ENCODE measurements at places on chromosomes 12 and 14.

- no peak for DNase-seq
These were observed 106.8 kb upstream of the FRMD6 start for GRCh38 chr14:51544901-51545300.

GRCh38 chr14:21343035-21343794 is 40.6 kb downstream of the SUPT16H start:
- DNase-seq = no peak

DNA sequence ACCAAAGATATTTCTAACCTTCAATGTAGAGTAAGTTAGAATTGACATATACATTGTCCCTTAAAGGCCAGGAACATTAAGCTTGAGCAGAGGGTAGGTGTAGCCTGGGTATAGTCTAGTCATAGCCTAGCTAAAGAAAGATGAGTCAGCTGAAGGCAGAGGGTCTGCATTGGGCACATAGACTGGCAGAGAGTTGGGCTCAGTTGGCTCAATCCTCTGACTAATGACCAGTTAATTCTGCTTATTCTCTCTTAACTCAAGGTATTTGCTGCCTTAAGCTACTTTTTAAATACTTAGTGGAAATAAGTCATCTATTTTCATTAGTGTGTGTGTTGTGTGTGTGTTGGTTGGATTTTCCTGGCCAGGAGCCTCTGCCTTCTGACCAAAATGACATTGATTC is 467.1 kb downstream of the RAD51B start:
- no peak for DNase-seq

DNA sequence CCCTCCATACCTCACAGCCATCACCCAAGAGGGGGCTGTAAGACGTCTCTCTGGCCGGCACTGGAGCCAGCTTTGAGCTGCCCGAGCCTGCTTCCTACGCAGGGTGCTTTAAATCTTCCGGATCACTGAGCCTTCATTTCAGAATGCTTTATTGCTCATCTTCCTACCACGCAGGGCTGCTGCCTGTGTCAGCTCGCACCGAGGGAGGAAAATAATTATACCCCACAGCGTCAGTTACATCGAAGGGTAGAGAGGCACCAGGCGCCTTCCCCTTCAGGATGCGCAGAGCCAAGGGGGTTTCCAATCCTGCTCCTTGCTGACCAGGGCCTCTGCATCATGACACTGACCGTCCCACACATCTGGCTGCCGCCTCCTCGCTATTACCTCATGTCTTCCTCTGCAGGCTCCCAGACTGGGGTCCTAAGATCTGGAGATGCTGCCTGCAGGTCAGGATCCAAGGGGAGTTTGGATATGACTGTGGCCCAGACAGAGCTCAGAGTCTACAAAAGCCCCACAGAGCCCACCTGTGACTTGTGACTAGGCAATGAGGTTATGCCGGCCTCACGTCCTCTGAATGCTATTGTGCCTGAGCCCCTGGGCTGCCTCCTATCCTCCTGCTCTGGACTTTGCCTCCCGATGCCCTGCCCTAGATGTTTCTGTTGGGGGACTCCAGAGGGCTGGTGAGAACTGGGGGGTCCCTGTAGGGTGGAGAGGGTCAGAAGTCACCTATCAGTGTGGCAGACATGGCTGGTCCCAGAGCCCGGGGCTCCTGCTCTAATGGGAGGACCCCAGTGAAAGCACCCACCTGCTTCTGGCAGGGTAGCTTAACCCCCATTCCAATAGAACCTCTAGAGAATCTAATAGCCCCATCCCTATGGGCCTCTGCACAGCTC is 220.3 kb upstream of the RTL1 start:
- no peak for DNase-seq

DNA sequence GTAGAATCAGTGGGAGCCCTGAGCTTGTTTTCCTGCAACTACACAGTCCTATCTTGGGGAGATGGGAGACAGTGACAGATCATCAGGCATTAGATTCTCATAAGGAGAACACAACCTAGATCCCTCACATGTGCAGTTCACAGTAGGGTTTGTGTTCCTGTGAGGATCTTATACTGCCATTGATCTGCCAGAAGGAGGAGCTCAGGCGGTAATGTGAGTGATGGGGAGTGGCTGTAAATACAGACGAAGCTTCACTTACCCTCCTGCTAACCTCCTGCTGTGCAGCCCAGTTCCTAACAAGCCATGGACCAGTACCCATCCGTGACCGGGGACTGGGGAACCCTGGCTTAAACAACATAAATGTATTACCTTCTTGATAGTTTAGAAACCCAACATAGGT is 1034.1 kb downstream of the BCL11B start:
- DNase-seq = no peak

DNA sequence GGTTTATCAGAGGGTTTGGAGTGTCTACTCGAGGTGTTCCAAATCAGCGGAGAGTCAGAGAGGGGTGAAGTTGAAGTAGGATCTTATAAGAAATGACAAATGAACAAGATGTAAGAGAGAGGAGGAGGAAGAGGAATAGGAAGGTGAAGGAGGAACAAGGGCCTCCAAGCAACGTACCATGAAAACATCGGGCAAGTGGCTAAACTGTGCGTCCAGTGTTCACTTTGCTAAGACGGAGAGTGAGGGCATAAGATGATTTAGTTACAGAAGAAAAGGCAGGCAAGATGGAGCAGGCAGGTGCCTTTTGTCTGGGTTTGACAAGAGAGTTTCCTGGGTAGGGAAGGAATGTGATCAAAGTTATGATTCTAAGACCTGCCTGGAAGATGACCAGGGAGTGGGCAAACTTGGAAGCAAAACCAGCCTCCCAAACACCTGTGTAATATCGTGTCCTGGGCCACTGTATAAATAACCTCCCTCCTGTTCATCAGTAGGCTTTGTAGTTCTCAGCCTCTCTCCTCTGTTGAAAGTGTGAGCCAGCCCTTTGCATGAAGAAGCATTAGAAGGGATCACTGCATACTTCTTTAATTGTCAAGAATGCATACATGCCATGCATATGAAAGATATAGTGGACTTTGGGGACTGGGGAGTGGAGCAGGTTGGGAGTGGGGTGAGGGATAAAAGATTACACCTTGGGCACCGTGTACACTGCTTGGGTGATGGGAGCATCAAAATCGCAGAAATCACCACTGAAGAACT is 111.4 kb downstream of the ZFP36L1 start:
- no peak for DNase-seq
